ENCODE measurements at places on chromosomes 11 and 22. TPM values are rescaled to one million over a fixed set of nuclear protein-coding genes. Genes with fewer than 3 reads are reported as not detected.

DNA sequence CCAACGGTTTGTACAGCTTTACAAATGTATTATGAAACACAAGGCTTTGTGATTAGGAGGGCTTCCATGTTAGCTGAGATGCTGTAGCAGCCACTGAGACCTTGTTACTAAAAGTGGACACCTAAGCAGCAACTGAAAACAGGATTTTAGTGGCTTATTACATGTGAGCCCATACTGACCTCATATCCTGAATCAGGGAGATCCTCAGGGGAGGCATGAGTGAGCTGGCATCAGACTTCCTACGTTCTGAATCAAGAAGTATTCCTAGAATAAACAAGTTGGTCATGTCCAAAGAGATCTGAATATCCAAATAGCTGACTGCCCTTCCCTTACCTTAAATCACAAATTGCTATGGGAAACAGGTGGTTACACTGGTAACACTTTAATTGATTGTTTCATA is 59.1 kb upstream of the SCUBE2 start:
- no peak for DNase-seq

The INSC gene
- total RNA-seq, result 0.88 TPM

DNA sequence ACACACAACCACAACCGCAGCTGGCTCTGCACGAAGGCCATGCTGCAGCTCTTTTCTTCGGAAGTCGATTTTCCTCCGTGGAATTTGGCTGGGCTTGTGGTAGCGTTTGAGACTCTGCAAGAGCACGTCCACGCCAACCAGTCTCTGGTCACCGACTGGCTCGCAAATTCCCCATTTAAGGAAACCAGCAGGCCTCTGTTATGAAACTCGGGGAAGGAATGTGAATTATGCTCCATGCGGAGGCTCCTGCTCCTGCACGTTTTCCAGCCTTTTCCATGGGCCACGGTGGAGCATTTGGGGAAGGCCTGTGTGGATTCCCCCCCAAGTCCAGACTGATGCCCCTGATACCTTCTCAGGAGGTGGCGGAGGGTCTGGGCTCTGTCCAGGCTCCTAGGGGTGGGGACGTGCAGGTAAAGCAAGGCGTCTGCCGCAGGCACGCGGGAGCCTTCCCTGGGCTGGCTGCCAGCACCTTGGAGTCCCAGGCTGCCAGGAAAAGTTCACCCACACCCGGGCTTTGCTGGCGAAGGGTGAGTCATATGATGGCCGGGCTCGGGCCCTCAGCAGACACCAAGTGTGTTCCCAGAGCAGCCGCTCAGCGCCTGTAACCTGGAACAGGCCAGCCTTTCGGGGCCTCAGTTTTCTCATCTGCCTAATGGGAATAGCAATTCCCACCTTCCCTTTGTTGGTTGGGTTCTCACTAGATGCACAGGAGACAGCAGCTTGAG is 41.9 kb downstream of the LRP5 start:
- peak; percentile 94 for DNase-seq

The TSPAN18 gene
- 1.0 TPM for total RNA-seq

GRCh38 chr11:324156-324555 is 3.5 kb upstream of the IFITM3 start:
- DNase-seq, result no peak

- DNase-seq, result no peak
Measured at GRCh38 chr11:10902301-10903063, 44.6 kb upstream of the ZBED5 start.

DNA sequence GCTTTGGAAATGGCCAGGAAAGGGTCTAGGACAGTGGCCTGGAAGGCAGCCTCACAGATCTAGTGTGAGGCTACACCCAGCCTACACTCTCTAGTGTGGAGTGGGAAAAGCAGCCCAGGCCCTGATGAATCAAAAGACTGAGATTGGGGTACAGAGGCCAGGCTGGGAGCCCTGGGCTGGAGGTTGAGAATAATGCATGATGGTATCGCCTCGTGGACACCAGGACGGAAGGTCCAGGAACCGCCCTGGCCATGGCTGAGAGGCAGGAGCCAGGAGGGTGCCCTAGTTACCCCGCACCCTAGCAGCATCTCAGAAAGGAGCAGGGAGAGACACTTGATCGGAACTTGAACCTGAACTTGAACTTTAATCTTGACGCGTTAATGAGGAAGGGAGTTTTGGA is 40.5 kb upstream of the NFAM1 start:
- no peak for DNase-seq
